NCI-H1048 (cell line): ENCODE measurements at places on chromosomes 3 and 15.

GRCh38 chr15:74400915-74401757, 32.6 kb downstream of the SEMA7A start:
- no peak for DNase-seq

DNA sequence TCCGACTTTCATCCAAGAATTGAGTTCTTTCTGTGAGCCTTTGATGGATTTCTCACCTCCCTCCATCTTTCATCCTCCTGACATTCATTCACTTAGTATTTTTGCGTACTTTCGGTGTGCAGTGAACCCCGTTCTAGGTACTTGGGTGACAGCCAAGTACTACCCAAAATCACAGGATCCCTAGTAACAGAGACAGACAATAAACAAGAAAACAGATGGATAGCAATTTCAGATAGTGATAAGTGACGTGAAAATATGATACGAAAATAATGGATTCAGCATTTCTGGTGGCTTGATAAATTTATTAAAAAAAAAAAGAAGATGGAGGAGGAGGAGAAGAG, 264 bp upstream of the CMTM6 start:
- no peak for DNase-seq

- DNase-seq, result no peak
Observed at GRCh38 chr3:167166594-167167253, 213.4 kb downstream of the ZBBX start.

GRCh38 chr3:150545419-150546225, 674 bp downstream of the SERP1 start:
- no peak for DNase-seq

- no peak for DNase-seq
Observed at GRCh38 chr3:87228316-87228715, 1.2 kb downstream of the CHMP2B start.

GRCh38 chr15:56602253-56602652, 131.1 kb downstream of the ZNF280D start:
- DNase-seq, result no peak

GRCh38 chr15:45274636-45275380, 22.8 kb downstream of the SLC28A2 start:
- no peak for DNase-seq

- no peak for DNase-seq
Observed at GRCh38 chr3:4418156-4418555, 48.9 kb downstream of the SUMF1 start.

DNA sequence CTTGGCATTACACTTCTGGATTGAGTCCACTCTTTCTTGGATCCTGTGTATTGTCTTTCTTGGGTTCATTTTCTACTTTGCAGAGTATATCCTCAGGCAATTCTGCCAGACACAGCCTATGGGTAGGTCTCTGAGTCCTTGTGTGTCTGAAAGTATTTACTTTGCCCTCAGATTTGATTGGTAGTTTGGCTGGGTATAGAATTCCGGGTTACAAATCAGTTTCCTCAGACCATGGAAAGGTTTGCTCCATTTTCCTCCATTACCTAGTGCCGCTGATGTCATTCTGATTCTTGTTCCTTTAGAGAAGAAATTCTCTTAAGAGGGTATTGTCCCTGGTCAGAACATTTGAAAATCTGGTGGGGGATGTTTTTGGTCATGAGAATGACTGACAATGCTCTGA, 133.2 kb downstream of the NUP210 start:
- DNase-seq, result no peak

DNA sequence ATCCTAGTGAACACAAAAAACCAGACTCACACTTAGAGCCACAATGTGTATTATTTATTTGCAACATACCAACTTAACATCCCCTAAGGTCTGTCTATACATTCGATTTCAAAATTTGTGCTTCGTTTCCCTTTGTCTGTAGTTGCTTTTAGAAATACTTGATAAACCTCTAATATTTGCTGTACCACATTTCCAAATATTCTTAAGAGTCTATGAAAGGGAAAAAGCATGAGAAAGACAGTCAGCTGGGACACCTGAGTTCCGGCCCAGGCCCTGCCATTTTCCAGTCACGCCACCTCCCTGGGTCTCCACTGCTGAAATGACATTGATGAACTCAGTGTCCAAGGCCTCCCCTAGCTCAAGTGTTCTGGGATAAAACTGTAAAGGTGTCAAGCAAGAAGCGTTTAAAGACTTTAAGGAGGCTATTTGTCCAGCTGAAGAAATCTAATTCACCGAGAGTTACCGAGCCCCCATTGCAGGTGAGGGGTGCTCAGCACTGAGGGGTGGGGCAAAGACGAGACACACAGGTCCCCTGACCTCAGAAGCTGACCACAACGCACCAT, 26.6 kb downstream of the LRRC2 start:
- no peak for DNase-seq

DNA sequence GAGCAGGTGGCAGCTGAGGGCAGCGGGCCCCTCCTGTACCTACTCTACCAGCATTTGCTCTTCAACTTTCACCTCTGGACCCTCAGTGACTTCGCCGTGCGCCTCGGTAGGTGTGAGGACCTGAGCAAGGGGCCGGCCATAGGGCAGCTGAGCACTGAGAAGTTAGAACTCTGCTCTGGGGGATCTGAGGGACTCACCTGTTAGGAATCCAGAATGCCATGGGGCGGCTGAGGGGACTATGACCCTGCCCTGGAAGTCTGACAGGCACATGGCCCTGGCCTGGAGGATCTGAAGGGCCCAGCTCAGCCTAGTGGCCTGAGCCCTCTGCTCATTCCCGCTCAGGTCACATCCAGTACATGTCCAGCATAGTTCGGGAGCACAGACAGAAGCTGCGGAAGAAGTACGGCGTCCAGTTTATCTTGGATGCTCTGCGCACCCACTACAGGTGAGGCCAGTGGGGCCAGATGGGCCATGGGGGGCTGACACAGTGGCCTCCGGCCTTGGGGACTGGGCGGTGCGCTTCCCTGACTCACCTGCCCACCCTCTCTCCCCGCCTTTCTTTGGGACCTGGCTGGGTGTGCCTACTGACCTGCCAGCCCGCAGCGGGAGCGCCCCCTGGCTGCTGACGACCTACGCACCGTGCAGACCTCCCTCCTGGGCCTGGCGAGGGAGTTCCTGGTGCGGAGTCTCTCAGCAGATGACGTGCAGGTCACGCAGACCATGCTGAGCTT, 18.8 kb downstream of the NBEAL2 start:
- no peak for DNase-seq

DNA sequence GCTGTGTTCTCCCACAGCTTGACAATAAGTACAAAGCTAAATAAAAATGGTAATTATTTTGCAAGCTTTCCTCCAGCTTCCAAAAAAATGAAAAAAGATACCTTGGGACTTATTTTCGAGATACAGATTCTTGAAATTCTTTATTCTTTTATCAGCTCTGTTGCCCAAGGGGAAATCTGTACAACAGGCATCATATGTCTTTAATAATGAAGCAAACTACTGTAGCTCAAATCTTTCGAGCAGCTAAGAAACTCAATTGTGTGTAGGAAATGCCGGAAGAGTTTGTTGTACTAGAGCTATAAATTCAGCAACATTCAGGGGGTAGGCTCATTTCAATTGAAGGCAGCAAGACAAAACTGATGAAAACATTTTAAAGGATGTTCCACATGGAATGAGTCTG, 297.7 kb downstream of the GBE1 start:
- DNase-seq, result no peak

DNA sequence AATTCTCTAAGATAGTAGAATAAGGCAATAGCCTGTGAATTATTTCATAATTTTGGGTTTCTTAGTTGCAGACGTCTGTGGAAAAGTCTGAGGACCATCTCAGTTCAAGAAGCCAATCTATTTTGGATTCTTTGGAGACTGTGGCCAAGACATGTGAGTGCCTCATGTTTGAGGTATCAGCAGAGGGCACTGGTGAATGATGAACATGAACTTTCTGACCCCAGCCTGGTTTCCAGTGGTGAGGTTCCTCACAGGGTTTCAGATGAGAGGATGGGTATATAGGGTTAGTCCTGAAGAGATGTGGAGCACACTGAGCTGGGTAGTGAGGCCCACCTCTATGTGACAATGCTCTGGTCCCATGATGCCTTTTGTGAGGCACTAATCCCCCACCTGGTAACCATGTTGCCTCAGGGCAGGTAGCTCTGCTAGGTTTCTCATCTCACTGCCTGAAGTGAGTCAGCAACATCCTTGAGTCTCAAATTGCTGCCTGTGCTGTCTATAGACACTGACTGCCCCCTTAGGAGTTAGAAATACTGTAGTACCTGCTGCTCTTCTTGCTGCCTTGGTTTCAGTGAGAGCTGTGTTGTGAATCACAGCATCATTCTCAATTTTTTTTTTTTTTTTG, 32.3 kb downstream of the C3orf62 start:
- no peak for DNase-seq

GRCh38 chr3:105613120-105613519, 246.4 kb downstream of the ALCAM start:
- DNase-seq, result no peak

GRCh38 chr3:21952856-21953255, 201.8 kb upstream of the ZNF385D start:
- DNase-seq, result no peak

- DNase-seq, result no peak
Observed at GRCh38 chr3:86180696-86181095, 810.3 kb downstream of the VGLL3 start.

DNA sequence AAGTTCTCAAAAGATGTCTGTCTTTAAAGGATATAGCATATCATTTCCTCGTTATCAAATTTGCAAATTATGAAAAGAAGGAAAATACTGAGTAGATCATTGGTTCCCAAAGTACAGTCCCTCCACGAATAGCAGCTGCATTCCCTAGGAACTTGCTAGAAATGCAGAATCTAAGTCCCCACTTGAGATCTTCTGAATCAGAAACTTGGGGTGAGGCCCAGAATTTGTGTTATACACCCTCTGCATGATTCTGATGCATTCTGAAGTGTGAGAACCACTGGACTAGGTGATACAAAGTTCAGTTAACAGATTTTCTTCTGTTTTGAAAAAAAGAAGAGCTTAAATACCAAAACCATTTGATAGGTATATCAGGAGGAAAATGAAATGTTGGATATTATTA, 77.1 kb downstream of the SLC25A26 start:
- DNase-seq, result no peak

DNA sequence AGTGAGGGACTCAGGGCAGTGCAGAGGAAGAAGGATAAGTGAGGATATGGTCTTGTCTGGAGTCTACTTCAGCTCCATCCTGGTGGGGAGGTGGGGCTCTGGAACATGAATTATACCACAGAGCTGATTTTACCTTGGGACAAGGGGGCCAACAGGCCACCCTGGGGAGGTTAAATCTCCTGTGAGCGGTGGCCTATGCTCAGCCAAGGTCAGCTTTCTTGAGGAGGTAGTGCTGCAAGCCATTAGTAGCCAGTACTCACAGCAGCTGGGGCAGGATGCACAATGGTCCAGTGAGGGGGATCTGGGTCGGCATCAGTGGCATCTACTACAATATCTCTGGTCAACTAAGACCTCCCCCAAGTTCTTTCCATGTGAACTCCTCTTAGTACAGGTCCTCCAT, 49.7 kb downstream of the XYLB start:
- no peak for DNase-seq

DNA sequence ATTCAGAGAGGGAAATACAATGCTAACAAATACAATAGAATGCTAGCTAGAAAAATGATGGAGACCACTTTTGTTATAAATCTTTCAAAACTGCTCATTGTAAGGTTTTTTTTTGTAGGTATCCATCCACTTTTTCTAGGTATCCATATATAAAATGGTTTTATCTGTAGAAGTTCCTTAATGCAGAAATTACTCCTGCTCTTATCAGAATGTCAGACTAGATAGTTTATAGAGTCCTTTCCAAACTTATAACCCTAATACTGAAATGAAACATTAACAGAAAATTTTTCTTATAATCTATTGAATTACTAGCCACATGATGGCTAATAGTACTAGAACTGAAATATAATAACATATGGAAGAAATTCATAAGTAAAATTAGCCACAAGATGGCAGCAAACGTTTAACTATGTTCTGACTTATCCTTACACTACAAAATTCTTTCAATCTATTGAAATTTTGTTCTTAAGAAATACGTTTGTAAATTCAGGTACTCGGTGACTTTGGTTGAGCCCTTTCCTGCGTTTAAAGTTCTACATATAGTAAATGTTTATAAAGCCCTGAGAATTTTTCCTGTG, 58.5 kb downstream of the ECT2 start:
- DNase-seq, result no peak

- no peak for DNase-seq
Observed at GRCh38 chr15:63071288-63071909, 28.9 kb downstream of the TPM1 start.

- no peak for DNase-seq
Observed at GRCh38 chr3:153590051-153590450, 428.0 kb downstream of the RAP2B start.
